ENCODE measurements at places on chromosomes 4 and X. TPM values are rescaled to one million over a fixed set of nuclear protein-coding genes. Genes with fewer than 3 reads are reported as not detected.
A peak's percentile ranks its signal among the peaks of the same experiment; 100 is the strongest.

DNA sequence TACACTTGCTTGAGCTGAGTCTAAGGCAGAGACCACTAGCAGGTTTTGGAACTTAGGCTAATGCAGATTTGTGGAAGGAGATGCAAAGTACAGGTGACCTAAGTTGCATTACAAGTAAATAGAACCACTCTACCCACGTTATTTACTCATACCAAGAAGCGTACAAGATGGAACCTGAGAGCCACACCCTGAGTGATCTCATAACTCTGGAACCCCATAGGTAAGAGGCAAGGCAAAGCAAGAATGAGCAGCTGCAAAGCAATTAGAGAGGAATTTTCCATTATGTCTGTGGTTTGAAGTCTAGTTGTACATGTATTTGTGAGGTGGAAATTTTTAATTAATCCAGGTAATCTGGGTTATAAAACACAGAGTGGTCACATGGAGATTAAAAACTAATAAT, 55.4 kb downstream of the CC2D2A start:
- no peak for DNase-seq

RHOXF1 gene
- total RNA-seq = not detected

- no peak for DNase-seq
Measured at GRCh38 chrX:129831091-129831885, 12.4 kb downstream of the ZDHHC9 start.

GRCh38 chr4:6498511-6499237, 26.3 kb upstream of the PPP2R2C start:
- DNase-seq = no peak

FGFBP2 gene
- not detected for total RNA-seq

DNA sequence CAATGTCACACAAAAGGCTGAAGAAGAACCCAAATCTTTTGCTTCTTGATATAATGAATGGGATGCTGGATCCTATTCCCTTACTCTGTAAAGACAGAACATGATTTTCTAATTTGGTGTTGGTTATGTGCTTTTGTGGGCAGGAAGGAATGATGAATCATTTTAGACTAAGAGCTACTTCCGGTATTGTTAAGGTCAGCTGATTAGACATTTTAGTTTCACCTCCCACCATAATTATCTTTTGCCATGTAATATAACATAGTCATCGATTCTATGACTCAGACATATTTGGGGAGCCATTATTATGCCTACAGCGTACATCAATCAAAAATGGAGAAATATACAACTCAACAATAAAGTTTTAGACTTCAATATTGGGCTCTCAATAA, 265.3 kb downstream of the ZNF674 start:
- peak; percentile 6 for DNase-seq

DNA sequence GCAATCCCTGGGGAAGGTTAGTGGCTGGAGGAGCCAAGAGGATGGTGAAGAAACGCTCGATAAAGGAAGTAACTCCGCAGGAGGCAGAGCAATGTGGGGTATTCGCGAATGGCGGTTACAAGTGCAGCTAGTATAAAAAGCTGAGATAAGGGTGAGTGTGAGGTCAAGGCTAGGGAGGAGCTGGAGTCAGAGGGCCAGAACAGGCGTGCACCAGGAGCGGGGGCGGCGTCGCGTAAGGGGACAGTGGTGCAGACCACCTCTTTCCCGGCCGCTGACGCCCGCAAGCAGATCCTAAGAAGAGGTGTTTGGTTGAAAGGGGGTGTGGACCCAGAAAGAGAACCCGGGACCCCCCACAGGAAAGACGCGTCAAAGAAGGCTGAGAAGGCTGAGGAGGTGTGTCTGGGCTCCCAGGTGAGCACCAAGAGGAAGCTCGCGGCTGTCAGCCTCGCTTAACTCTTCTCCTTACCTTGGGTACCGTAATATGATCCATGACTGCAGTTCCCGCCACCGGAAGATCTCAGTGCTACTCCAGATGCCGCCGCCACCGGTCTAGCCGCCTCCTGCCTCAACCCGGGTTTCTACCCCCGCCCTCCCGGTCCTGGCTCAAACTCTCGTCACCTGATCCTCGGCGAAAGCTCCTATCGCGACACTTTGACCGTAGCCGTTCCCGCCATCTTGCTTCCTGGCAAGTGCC, at the start of gene MTMR8:
MTMR8 (minus strand) TSS at position 579 of the 694 bp plus-strand sequence; CDS start at position 490, 89 bp downstream.
- DNase-seq = no peak

DNA sequence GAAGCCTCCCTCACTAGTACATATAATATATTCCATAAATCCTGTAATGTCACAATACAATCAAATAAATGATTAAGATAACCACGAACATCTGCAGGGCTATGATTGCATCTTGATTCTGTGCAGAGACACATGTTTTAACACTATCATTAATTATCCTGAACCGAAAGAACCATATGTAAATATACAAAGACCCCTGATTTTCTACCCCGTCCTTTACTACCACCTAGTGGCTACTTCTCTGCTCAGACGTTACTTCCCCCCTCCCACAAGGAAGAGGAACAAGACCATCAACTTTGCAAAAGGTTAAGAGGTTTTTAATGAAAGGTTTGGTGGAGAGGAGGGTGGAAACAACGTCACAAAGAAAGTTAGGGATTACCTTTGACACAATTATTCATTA, 134.0 kb downstream of the COL4A6 start:
- peak; percentile 63 for DNase-seq

DNA sequence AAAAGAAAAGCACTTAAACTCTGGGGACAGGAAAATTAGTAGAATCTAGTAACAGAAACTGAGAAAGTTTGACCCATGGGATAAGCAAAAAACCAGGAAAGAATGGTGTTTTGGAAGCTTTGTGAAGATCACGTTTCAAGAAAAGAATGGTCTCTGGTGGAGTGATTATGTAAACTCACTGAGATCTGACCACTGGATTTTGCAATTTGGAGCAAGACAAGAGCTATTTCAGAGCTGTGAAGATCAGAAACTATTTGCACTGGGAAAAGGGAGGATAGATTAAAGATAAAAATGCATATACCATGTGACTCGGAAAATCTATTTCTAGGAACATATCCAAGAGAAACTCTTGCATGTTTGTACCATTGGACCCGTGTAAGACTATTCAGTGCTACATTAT, 4.3 kb downstream of the TMPRSS11D start:
- peak; percentile 27 for DNase-seq

IL3RA gene
- total RNA-seq = not detected

DNA sequence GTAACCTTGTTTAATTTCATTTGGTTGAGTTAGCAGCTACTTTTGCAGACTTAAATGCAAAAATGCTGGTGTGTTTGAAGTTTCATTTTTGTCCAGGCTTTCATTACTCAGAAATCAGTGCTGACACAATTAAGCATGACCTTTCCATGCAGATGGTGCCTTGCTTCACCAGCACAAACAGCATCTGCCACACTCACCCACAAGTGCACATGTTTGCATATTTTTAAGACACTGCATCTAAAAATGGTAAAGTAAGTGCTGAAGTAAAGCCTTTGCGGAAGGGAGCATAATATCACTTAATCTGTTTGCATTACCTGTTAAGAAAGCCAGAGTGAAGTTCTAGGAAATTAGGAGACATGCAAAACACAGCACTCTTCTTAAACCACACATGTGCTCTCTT, 7.3 kb upstream of the DAPP1 start:
- no peak for DNase-seq

ERVMER34-1 gene
- 0.32 TPM for total RNA-seq

DNA sequence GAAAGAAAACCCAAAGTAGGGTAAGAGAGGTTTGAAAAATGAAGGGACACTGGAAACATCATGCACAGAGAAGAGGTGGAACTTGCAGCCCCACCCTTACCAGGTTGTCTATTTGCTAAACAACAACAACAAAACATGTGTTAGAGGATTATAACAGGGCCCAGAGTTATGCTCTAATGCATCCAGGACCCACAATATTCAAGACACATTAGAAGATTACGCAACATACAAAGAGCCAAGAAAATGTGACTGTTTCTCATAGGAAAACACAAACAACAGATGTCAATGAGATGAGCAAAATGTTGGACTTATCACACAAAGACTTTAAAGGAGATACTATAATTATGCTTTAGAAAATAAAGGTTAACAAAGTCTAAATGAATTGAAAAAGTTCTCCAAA, 128.5 kb downstream of the LRBA start:
- DNase-seq = peak; percentile 68

- DNase-seq = no peak
Measured at GRCh38 chr4:86991994-86992393, 57.2 kb downstream of the AFF1 start.

GRCh38 chr4:35684755-35685154, 559.6 kb downstream of the ARAP2 start:
- no peak for DNase-seq

STBD1 gene
- 5.8 TPM for total RNA-seq

- no peak for DNase-seq
Measured at GRCh38 chr4:8893227-8893623, 21.6 kb upstream of the HMX1 start.

GRCh38 chrX:99301990-99302389, 1108.1 kb downstream of the PCDH19 start:
- DNase-seq = no peak

DMRTC1 gene
- not detected for total RNA-seq

- no peak for DNase-seq
Measured at GRCh38 chr4:169282429-169283113, 11.8 kb upstream of the SH3RF1 start.

FRMD7 gene
- not detected for total RNA-seq

All from fibroblast of villous mesenchyme (primary cell).